ENCODE measurements at places on chromosomes 11 and 22. TPM values are rescaled to one million over a fixed set of nuclear protein-coding genes. Genes with fewer than 3 reads are reported as not detected.

LAYN gene
- polyA plus RNA-seq: 7.1 TPM

MAPK8IP2 gene
- 0.46 TPM for polyA plus RNA-seq

OR4C5 gene
- polyA plus RNA-seq: not detected

AMOTL1 gene
- polyA plus RNA-seq: 59.5 TPM

FXYD2 gene
- 0.51 TPM for polyA plus RNA-seq

RFPL1 gene
- polyA plus RNA-seq: not detected

MS4A6E gene
- not detected for polyA plus RNA-seq

Data from muscle of back (tissue), 13 donors.